ENCODE measurements at places on chromosomes 5 and 9.

GRCh38 chr9:136761545-136761981 lies 2.8 kb downstream of the LCN15 start:
- DNase-seq = no peak

- no peak for DNase-seq
Observed at GRCh38 chr9:3458806-3459475, 66.9 kb downstream of the RFX3 start.

DNA sequence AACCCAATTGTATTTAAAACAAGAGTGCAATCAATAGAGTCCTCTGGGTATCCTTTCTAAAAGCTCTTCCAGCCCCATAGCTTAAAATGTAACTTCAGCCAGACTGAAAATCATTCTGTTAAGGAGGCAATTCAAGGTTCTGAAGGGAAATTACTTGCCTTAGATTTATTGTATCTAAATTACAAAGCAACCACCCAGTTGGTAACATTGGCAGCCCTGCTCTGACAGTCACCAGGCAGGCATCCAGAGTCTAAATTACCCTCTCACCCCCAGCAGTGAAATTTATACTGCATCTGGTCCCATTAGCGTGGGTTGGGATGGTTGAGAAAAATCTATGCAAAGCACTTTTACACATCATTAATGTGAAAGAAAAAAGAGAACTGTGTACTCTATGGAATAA lies 514.7 kb downstream of the MTRR start:
- DNase-seq = no peak

DNA sequence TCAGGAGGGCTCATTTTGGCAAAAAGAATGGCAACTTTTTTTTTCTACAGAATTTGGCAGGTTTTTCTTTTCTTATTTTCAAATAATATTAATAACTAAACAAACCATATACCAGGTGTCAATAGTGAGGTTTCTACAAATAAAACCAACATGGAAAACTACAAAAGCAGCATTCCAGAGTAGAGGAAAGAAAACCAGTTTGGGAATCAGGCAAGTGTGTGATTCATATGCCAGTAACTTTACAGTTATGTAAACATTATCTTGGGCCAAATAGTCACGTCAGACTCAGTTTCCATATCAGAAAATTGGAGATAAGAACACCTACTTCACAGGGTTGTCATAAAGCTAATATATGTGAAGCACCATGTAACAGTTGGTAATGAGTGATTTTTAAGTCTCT lies 51.7 kb downstream of the FBXW11 start:
- no peak for DNase-seq
